HT1080 (cell line): ENCODE measurements at places on chromosomes 2 and 18. TPM values are rescaled to one million over a fixed set of nuclear protein-coding genes. Genes with fewer than 3 reads are reported as not detected.

DNA sequence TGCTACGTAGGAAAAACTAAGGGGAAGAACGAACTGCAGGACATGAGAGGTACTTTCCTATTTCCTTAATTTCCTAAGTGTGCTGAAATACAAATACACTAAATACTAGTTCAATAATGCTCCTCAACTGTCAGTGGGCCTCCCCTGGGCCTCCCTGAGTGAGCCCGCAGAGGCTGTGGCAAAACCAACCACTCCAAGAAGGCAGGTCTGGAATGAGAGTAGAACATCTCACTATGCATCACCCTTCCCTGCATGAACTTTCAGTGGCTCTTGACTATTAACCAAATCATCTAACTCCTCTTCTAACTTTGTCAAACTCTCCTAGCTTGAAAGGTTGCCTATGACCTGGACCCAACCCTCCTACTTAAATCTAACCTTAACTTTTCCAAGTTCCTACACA lies 84.6 kb downstream of the THADA start:
- no peak for DNase-seq

- DNase-seq = peak; percentile 44
These were observed 114.8 kb upstream of the PTPRM start for GRCh38 chr18:7452331-7452730.

GRCh38 chr2:128309280-128310093 lies 9.2 kb downstream of the HS6ST1 start:
- no peak for DNase-seq

DNA sequence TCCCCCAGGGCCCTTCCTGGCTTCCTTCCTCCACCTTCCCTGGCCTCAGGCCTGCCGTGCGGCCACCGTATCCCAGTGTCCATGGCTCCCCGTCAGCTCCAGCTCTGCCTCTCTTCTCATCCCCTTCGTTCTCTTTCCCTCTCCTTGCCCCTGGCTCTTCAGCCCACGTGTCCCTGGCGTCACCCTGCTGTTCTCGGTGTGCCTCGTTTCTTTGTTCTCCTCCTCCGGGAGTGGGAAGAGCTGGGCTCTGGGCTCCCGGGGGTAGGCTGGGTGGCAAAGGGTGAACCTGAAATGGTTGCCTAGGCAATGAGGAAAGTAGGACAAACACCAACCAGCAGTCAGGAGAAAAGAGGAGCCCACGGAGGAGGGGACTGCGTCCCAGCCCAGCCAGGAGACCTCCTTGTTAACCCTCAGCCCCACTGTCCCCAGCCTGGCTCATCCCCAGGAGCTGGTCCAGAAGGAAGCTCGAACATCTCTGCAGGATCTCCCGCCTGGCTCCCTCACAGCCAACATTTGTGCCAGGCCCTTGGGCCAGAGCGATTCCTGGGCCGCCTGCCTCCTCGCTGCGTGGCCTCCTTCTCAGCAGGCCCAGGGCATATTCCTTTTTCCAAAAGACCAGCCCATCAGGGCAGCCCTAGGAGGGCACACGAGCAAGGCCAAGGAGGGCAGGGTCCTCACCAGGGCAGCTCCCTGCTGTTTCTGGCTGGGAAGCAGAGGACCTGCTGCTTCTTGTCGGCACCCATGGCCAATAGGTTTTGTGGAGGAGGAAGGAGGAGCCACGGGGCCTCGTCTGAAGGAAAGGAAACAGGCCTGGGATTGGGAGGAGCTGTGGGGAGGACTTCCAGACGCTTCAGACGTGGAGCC lies 30.9 kb upstream of the DNMT3A start:
- DNase-seq = no peak

The SLC19A3 gene
- not detected in 2 replicates for total RNA-seq

The CRYGC gene
- 0.17 TPM in 1 of 2 replicates, not detected in the other for total RNA-seq
